ENCODE measurements at places on chromosomes 11 and 22.

DNA sequence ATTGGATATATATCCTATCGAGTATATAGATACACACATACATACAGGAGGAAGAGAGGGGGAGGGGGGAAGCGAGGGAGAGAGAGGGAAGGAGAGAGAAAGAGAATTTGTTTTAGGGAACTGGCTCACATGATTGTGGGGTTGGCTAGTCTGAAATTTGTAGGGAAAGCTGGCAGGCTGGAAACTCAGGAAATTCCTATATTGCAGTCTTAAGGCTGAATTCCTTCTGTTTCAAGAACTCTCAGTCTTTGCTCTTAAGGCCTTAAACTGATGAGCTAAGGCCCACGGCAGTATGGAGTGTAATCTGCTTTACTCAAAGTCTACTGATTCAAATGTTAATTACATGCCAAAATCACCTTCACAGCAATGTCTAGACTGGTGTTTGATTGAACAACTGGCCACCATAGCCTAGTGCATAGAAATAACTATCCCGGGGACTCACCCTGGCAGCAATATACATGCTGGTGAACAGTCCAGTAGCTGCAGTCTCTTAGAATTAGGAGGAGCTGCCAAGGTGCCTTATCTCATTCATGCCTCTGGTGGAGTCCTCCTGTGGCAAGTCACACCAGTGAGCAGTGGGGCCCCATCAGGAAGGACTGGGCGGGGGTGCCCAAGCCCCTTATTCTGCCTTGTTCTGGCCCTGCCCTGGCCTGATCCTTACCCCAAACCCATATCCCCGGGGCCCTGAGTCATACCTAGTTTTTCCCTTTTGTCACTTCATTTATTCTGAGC is 59.7 kb upstream of the AMPD3 start:
- no peak for DNase-seq

DNA sequence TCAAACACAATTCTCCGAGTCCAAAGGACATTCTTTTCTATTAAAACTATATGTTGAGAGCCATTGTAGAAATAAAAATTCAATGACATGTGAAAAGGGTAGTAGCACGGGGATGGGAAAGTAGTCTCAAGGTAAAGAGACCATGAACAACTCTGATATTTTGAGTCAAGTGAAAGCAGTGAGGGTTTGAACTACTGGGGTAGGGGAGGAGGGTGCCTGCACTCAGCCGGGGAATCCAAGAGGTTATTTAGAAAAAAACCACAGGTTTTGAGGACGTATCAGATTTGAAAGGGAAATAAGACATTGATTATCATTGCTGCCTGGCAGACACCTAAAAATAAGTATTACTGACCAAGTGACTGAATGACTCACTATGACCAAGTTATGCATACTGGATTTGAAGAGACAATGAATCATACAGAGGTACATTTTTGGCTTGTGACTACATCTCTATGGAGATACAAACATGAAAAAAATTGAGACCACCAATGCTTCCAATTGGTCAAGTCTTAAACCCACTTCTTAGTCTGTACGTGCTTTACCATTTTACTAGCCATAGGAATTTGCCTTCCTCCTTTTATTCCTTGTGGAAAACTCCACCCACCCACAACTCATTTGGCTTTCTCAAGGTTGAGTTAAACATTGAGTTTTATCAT is 2.2 kb upstream of the OR52H1 start:
- peak; percentile 71 for DNase-seq

- DNase-seq = peak; percentile 48
These were observed 20.8 kb upstream of the TXNRD2 start for GRCh38 chr22:19962246-19962908.

- DNase-seq = no peak
These were observed 25.0 kb upstream of the SLC5A1 start for GRCh38 chr22:32018056-32018455.

GRCh38 chr11:17890325-17890724 is 122.5 kb downstream of the SERGEF start:
- DNase-seq = no peak

GRCh38 chr22:20574920-20575353 is 67.5 kb downstream of the MED15 start:
- no peak for DNase-seq

GRCh38 chr22:30423301-30423958 is 2.1 kb upstream of the MTFP1 start:
- DNase-seq = no peak

DNA sequence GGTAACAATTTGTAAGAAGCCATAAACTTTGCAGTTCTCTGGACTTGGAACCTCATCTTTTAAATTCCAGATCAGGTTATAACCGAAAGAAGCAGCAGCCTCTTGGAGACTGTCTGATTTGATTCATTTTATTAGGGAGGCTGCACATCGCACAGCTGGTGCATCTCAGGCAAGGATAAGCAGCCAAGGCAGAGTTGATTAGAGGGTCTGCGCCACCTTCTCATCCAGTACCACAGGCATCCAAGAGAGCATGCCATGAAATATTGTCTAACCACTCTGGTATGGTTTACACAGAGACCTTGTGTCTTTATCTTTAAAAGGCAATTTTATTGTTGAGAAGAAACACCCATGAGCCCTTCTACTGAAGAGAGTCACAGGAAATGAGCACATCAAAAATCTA is 16.2 kb upstream of the CWF19L2 start:
- no peak for DNase-seq

- no peak for DNase-seq
These were observed 5.3 kb downstream of the IFITM10 start for GRCh38 chr11:1744891-1745700.

- DNase-seq = no peak
These were observed 4.6 kb upstream of the MICAL3 start for GRCh38 chr22:18028817-18029527.

- DNase-seq = no peak
These were observed 76.1 kb downstream of the BBOX1 start for GRCh38 chr11:27116684-27117083.

GRCh38 chr22:48973694-48974041 is 854.0 kb downstream of the BRD1 start:
- no peak for DNase-seq
